ENCODE measurements at places on chromosomes 6 and 20. TPM values are rescaled to one million over a fixed set of nuclear protein-coding genes. Genes with fewer than 3 reads are reported as not detected.

GRCh38 chr20:49118307-49118706, 69.8 kb downstream of the STAU1 start:
- DNase-seq, result no peak

DNA sequence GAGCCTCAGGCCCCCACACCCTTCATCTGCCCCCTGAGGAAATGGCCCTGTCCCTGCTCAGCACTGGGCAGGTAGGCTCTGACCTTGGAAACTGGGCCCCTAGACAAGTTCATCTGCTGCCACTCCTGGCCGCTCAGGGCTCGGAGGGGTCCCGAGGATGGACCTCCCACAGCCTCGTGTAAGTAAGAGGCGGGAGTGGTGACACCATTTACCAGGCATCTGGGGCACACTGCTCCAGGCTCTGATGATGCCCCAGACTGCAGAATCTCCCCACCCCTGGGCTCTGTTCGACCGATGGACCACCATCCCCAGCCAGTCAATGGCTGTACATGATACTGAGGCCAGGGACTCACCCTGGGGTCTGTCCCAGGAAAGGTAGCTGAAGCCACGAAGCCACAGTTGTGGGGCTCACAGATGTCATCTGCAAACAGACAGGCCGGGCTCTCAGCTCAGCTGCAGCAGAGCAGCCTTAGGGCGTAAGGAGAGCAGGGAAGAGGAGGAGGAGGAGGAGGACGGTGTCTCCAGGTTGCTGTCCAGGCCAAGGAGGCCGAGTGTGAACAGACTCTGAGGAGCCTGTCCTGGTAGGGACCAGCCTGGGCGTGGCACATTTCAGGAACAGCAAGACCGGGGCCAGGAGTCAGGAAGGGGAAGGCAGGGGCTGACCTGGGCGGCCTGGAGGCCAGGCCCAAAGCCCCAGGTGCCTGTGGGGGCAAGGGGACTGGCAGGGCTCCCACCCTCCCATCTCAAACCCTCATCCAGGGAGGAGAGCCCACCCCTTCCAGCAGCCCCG, 300.4 kb downstream of the TAF4 start:
- DNase-seq, result no peak

DNA sequence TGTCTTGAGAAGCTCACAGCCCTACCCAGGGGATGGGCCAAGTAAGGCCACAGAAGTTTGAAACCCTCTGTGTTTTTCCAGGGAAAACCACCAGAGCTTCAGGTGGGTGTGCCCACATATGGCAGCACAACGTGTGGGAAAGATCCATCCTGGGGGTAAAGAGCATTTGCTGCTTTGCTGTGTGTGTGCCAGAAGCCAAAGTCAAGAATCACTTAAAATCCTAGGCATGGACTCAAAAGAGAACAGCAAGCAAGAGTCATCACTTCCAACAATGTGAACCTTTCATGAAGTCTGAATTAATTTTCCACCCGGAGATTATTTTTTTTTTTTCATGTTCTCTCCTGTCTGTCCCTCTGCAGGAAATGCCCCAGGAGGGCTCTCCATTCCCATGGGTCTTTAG, 308.2 kb upstream of the SGK1 start:
- no peak for DNase-seq

Gene ZC3H12D
- polyA plus RNA-seq, result 5.8 TPM

DNA sequence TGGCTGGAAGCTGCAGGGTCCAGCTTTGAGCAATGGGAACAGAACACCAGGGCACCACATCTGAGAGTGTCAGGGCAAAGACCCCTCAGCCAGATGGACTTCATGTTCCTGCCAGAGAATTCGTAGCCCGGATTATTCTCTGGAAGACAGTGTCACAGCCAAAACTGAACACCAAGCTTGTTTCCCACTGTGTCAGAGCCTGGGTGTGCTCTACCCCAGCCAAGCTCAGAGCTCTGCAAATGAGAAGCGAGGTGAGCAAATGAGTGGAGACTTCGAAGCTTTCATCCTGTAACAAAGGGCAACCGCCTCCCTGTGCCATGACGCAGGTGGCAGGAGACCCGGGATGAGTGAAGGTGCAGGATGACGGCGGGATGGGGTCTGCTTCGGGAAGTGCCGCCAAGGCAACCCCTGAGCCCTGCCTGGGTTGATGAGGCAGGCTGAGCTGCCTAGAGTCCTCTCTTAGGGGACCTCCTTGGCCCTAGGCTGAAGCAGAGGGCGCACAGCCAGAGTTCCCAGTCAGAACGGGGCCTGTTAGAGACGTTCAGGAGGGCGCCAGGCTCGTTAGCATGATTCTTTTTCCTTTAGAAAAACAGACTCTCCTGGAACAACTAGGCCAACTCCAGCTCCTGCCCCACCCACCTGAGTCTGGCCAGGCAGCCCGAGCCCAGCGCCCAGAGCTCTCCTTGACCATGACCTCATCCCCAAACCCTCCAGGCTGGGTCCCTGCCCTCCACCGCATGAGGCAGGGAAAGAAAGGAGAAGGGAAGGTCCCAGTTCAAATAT, 187.7 kb downstream of the SOD2 start:
- no peak for DNase-seq

- DNase-seq, result no peak
These were observed 74.1 kb downstream of the PRDM1 start for GRCh38 chr6:106160189-106160588.

Gene EFCAB8
- polyA plus RNA-seq, result 0.46 TPM

GRCh38 chr6:151900256-151900655, 92.8 kb downstream of the ESR1 start:
- no peak for DNase-seq

DNA sequence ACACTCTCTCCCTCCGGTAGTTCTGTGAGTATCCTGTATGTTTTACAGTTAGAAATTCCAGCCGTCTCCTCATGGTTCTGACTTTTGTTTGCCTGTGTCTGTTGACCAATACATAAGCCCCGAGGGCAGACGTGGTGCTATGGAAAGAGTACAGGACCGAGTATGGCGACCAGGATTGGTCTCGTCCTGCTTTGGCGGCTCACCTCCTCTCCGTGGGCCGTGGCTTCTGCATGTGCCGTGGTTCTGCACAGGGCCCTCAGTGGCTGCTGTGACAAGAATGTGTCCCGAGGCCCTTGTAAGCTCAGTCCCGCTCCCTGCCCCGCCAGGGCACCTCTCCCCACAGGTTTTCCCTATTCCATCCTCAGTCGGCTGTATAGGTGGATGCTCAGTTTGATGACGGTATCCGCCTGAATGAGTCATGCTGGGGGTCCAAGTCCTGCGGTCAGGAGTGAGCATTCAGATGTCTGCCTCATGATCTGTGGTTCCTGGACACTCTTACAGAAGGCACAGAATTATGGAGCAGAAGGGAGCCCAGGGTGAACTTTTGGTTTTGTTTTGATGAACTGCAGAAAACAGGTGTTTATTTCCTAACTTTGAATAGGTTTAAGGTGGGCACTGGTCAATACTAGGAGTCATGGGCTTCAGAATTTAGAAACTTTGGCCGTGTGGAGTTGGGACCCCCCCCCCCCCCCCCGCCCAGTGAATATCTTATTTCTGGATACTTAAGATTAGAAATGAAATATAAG, 1.2 kb downstream of the ARFGAP1 start:
- DNase-seq, result no peak

GRCh38 chr20:19621072-19621471, 137.0 kb upstream of the RIN2 start:
- no peak for DNase-seq

Gene GMPR
- 17.2 TPM for polyA plus RNA-seq

DNA sequence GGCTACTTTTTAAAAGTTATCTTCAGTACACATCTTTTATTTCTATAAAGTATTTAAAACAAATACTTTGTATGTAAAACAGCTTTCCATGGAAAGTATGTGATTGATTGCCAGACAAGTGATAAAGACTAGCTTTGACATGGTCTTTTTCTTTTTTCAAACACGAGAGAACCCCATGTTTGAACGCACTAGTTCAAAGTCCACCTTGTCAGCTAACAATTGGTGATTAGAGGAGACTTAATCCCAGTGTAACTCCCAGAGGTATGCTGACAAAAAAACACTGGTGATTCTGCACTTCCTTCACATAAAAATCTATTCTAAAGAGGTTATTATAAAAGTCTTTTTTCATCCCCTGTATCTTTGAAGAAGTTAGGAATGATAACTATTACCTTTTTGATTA, 438.1 kb downstream of the GJA1 start:
- DNase-seq, result no peak

- DNase-seq, result no peak
These were observed 58.7 kb downstream of the CD40 start for GRCh38 chr20:46176739-46177378.

Gene KIAA0408
- polyA plus RNA-seq, result 1.0 TPM

GRCh38 chr6:20159781-20160540, 52.3 kb downstream of the MBOAT1 start:
- DNase-seq, result no peak

Gene SIRPB2
- polyA plus RNA-seq, result 1.7 TPM

Gene WFDC2
- polyA plus RNA-seq, result 48.4 TPM

GRCh38 chr20:21102603-21103311, 3.4 kb downstream of the LINC00237 start:
- peak; percentile 11 for DNase-seq

Gene UNC5CL
- polyA plus RNA-seq, result 5.8 TPM

Gene EBF4
- polyA plus RNA-seq, result 9.9 TPM

Gene ERGIC3
- polyA plus RNA-seq, result 181 TPM

DNA sequence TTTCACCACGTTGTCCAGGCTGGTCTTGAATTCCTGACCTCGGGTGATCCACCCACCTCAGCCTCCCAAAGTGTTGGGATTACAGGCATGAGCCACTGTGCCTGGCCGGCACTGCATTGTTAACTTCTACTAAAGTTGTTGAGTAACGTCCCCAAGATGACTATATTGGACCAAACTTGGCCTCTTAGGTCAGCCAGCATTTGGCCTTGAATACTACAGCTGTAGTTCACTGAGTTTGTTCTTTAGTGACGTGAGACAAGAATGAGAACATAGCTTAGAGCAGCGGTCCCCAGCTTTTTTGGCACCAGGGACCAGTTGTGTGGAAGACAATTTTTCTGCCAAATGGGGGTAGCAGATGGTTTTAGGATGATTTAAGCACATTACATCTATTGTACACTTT, 237.1 kb downstream of the TBC1D7 start:
- no peak for DNase-seq

DNA sequence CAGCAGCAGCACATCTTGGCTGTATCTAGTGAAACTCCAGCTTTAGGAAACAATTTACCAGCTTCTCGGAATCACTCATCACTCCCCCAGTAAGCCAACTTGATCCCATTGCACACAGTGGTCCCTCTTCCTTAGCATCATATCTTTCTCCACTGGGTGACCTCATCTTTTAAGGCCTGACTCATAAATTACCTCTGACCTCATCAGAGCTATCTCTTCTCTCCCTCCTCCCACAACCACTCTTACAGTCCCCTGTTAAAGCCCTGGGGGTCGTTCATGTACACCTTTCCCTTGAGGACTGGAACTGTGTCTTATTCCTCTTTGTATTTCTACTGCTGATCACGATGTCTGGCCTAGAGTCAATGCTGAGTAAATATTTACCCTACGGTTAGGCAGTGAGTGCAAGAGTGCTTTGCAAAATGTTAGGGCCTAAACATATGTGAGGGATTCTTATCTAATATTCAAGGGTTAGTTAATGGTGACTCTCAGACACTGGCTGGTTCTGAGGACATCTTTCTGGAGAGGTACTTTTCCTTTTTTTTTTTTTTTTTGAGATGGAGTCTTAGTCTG, 187.2 kb downstream of the LRFN2 start:
- no peak for DNase-seq

Gene CCR6
- polyA plus RNA-seq, result 2.1 TPM

Gene RCAN2
- 5.9 TPM for polyA plus RNA-seq

DNA sequence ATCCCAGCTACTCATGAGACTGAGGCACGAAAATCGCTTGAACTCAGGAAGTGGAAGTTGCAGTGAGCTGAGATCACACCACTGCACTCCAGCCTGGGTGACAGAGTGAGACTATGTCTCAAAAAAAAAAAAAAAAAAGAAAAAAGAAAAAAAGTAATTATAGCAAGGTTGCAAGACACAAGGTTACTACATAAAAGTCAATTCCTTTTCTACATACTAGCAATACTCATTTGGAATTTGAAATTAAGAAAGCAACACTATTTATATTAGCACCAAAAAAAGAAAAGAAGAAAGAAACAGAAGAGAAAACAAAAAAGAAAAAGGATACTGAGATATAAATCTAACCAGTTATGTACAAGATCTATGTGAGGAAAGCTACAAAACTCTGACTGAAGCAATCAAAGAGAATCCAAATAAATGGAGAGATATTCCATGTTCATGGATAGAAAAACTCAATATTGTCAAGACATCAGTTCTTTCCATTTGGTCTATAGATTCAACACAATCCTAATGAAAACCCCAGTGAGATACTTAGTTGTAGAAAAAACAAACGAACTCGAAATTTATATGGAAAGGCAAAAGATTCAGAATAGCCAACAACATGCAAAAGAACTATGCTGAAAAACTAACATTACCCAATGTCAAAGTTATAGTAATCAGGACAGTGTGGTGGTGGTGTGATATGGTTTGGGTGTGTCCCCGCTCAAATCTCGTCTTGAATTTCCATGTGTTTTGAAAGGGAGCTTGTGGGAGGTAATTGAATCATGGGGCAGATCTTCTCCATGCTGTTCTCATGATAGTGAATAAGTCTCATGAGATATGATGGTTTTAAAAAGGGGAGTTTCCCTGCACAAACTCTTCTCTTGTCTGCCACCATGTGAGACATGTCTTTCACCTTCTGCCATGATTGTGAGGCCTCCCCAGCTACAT, 73.3 kb downstream of the GPX5 start:
- DNase-seq, result no peak

- DNase-seq, result no peak
These were observed 12.7 kb downstream of the FAM217A start for GRCh38 chr6:4066029-4066755.

Gene CLIC5
- polyA plus RNA-seq, result 2.1 TPM
